ENCODE measurements at places on chromosomes 3 and 15.

- peak; percentile 88 for DNase-seq
These were observed 25.2 kb downstream of the ARPP21 start for GRCh38 chr3:35664460-35664919.

- no peak for DNase-seq
These were observed 57.7 kb upstream of the LARS2 start for GRCh38 chr3:45330510-45331295.

- DNase-seq: no peak
These were observed 77.1 kb upstream of the UBE2E1 start for GRCh38 chr3:23728601-23729117.

- no peak for DNase-seq
These were observed 6.5 kb downstream of the CELF6 start for GRCh38 chr15:72313448-72313840.

DNA sequence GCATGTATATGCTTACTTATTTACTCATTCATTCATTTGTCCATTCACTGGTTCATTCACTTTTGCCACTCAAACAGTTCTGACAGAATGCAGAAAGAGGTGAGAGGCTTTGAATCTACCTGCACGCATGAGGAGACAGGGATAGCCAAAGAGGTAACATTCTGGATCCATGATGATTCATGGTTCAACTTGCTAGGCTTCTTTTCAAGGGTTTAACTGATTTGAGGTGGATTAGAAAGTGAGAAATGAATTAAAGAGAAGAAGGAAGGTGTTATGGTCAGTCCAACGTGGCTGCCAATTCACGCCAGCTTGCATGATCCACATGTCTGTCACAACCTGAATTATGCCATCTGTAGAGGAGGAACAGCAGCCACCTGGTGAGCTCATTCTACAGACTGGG lies 260.6 kb downstream of the ARRDC4 start:
- no peak for DNase-seq

- no peak for DNase-seq
These were observed 3.7 kb upstream of the EFHB start for GRCh38 chr3:19937459-19938294.

GRCh38 chr15:92810418-92811138 lies 89.5 kb upstream of the CHD2 start:
- DNase-seq: peak; percentile 82

- no peak for DNase-seq
These were observed 429.4 kb upstream of the PROK2 start for GRCh38 chr3:72214066-72214951.

GRCh38 chr3:10723991-10724390 lies 92.0 kb upstream of the SLC6A11 start:
- no peak for DNase-seq

- DNase-seq: peak; percentile 8
These were observed 7.7 kb downstream of the SNX4 start for GRCh38 chr3:125512135-125512920.

DNA sequence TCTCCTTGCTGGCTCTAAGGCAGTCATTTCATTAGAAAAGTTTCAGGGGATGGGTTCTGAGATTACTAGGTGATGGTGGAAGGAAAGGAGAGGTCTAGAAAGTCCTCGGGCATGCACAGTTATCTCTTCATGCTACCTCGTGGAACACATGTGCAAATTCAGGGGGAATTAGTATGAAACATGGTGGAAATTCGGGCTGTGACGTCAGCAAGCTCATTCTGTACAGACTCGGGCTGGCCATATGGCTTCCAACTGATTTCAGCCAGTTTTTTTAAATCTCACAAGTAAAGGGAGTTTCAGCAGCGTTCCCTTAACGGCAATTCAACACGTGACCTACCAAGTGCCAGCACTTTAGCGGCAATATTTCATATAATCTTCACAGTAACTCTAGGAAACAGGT lies 251.1 kb downstream of the TBL1XR1 start:
- no peak for DNase-seq

DNA sequence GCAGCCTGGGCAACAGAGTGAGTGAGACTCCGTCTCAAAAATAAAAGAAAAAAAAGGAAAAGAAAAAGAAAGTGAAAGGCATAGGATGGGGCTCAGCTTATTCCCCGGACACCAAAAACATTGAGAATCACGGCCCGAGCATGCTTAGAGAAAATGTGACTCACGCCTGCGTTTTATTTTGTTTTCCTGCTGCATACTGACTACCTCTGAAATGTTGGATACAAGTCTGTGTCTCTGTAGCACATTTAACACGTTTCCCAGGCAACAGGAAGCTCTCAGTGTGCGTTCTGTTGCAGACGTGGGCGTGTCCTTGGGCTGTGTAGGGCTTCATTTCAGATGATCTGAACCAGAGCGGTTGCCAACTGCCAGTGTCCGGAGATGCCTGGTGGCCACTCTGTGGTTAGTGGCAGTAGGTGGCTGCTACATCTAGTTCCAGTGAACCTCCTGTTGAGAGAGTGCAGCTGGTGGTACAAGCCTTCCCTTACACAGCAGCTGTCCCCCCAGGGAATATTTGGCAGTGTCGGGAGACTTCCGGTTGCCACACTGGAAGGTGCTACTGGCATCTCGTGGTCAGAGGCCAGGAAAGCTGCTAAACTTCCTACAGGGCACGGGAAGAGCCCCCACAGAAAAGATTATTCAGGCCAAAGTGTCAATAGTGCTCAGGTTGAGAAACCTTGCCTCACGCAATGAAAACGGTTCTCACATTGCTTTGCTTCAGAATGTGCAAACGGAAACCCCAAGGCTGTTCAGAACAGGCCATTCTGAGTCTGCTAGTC lies 3.0 kb downstream of the SLC51A start:
- DNase-seq: peak; percentile 44

- DNase-seq: no peak
These were observed 219.7 kb upstream of the SETMAR start for GRCh38 chr3:4083225-4084015.

DNA sequence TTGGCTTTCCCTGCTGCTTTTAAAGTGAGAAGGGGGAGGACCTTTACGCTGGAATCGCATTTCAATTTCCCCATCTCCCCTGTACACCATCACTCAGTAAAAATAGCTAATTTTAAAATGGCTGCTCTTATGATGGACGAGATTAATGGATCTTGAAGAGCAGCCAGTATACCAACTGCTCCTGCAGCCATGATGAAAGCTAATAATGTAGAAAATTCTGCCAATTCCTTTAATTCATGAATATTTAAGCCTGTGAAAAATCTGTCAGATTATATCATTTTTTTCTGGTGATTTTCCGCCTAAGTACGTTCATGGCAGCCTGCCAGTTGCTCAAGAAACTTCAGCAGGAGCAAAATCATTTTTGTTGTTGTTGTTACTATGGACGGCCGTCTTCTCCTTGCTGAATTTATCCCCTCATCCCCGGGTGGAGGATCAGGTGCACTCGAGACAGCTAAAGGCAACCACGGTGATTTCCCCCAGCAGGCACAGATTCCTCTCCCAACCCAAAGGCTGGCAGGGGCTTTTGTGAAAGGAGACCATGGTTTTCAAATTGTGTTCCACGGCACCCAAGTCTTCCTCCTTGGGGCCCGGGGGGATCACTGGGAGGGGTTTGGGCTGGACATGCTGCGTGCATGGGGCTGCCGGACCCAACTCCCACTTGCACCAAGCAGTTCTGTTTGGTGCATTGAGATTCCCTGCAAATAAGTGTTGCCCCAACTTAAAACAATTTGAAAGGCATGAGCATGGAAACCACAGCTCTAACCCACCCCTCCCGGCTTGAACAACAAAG lies 289.6 kb downstream of the UACA start:
- peak; percentile 7 for DNase-seq

DNA sequence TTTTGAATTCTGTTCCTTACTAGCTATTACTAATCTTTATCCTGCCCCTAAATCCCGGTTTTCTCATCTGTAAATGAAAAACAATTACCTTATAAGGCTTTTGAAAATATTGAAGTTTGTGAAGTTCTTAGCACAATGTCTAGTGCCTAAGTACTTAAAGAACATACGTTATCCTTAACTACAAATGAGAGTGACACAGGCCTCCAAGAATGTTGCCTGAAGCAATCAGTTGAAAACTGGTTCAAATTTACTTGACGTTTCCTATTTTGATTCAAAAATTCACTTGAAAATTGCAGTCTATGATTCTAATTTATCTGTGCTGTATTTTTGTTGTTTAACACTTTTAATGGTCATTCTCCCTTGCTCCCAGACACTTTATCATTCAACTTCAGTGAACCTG lies 3.2 kb downstream of the SENP7 start:
- no peak for DNase-seq

DNA sequence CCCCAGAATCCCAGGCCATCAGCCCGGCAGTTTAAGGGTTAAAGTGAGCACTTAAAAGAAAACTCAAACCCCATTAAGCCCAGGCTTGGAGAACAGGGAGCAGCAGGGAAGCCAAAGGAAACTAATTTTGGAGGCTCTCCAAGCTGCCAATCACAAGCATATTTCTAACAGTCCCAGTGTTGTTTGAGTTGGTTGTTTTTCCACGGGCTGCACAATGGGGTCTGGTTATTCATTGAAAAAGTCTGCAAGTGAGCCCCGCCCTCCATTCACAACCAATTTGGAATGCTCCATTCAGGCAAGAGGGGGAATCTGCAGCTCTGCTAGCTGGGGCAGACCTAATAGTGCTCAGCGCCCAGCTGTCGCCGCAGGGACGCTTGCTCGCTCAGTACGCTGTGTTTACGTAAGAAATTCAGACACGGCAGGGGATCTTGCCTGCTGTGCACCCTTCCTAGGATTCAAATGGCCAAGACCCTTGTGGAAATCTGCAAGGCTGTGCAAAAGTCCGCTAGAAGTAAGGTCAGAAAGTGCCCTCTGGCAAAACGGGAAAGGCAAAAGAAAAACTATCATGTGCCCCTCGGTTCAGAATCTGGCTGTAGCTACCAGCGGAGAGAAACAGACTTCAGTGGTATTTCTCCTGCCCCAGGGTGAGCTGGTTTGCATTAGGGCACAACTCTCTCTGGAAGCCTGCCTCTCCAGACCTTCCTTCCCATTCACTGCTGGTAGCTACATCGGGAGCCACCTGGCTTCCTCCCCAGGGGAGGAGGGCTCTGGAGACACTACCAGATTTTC lies 11.0 kb downstream of the ETV5 start:
- DNase-seq: peak; percentile 86

GRCh38 chr3:25971736-25972135 lies 181.8 kb downstream of the OXSM start:
- DNase-seq: no peak

DNA sequence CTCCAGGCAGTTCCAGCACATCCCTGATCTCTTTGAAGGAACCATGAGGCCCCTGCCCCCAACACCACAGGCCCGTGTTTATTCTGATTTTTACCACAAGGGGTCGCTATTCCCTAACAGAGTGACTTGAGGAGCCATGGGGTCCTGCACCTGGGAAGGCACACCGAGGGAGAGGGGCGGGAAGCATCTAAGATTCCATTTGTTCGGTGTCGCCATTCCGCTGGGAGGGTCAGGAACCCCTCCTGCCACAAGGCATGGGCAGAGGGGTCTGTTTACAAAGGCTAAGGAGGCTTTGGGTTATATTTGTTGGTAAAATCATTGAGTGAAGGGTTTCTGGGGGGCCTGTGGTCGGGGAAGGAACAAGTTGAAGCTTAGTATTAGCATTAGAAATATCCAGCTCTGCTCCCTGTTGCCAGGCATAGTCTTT lies 77.1 kb downstream of the WDR76 start:
- peak; percentile 40 for DNase-seq

- no peak for DNase-seq
These were observed 9.5 kb downstream of the ANAPC13 start for GRCh38 chr3:134476306-134476705.

DNA sequence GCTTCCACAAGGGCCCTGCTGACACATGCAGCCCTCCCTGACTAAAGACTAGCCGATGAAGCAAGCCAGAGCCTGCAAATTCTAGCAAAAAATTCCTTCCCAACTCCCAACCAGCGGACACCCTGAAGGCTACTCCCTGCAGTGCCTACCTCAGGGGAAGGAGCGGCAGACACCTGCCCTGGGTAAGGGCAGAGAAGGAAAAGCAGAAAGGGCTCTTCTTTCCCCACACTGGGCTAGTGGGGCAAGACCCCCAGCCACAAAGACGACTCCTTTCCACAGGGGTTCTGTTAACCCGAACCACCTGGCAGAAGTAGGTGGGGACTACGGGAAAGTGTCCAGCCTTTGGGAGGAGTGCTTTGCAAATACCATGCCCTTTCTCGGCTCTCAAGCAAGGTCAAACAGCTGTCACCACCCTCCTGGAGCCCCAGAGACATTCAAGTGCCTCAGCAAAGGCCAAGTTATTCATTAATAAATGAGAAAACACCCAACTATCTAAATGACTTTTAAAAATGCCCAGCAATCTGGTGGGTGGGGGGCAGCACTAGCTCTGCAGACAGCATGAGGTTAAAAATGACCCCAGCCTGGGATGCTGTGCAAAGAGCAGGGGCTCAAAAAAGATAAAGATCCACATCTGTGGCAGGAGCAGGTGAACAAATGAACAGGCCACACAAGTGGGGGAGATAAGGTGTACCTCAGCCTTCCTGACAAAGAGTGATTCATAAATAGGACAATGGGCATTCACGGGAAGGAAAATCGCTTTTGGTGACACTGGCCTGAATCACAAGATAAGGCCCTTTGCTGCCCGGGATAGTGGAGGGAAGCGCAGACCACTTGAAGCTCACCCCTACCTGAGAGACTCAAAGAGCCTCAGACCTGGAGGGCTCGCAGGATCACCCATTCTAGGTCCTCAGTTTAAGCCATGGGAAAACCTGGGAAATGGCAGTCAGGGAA lies 33.0 kb downstream of the CCDC12 start:
- peak; percentile 17 for DNase-seq

DNA sequence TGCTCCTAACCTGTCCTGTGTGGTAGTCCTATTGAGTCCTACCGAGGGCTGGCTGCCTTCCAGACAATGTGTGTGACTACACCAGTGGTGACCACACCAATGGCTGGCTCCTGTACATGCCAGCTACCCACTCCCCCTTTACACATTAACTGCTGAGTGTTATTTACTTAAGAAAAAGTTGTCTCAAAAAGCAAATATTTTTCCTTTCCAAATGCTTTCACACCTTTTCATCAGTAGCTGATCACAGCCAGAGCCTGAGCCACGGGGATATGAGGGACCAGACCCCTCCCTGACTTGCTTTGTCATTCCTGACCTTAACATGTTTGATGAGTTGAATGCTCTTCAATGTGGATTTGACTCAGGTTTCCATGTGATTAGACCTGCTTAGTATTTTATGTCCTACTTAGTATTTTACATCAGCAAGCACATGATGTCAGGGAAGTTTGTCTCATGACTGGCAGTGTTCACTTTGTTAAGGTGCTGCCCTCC lies 29.6 kb upstream of the GREM1 start:
- peak; percentile 59 for DNase-seq

DNA sequence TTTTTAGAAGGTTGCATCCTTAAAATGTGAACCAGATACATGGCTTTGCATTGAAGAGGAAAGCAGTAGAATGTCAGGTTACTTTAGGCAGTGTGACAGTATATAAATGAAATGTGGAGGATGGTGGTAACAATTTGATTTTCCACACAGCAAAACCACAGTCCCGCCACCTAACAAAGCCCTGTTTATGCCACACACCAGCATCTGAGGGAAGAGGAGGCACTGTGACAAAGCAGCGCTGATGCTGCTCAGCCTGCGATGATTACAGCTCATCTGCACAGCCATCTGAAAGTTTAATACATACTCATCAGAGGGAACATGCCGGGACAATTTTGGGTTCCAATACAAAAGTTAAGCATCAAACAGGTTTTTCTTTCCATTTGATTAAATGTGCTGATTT lies 8.9 kb downstream of the RNF7 start:
- no peak for DNase-seq
